ENCODE measurements at places on chromosomes 4 and X.

DNA sequence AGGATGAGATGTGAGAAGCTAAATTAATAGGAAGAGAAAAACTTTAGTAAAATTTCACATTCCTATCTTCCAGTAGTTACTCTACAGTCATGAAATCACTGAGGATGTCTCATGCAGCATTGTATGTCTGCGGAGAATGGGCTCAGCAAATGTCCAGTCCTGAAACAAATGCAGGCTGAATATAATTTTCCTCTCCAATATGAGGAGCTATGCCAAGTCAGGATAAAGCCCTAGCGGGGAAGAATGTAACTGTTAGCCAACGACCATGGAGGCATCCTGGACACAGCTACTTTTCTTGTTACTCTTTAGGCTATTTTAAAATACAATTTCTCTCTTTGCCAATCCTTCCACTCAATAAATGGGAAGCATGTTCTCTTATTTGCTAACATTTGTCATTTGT, 127.7 kb downstream of the PRKX start:
- DNase-seq, result no peak

- DNase-seq, result no peak
Observed at GRCh38 chr4:118337954-118338353, 14.8 kb downstream of the PRSS12 start.

DNA sequence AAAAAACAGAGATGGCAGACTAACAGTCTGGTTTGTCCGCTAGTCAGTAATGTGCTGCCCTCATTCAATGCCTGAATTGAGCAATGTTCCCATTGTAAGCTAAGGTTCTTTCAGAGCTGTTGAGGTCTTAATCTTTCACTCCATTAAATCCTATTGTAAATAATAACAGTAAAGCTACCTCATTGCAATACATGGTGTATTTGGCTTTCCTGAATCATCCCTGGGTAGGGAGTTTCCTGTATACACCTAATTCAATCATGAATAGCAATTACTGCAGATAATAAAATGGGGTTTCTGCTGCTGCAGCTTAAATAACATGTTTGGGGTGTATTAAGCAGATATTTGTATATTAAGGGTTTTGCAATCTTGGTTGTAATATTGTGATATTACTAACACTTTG, 1100.2 kb upstream of the INTU start:
- no peak for DNase-seq

DNA sequence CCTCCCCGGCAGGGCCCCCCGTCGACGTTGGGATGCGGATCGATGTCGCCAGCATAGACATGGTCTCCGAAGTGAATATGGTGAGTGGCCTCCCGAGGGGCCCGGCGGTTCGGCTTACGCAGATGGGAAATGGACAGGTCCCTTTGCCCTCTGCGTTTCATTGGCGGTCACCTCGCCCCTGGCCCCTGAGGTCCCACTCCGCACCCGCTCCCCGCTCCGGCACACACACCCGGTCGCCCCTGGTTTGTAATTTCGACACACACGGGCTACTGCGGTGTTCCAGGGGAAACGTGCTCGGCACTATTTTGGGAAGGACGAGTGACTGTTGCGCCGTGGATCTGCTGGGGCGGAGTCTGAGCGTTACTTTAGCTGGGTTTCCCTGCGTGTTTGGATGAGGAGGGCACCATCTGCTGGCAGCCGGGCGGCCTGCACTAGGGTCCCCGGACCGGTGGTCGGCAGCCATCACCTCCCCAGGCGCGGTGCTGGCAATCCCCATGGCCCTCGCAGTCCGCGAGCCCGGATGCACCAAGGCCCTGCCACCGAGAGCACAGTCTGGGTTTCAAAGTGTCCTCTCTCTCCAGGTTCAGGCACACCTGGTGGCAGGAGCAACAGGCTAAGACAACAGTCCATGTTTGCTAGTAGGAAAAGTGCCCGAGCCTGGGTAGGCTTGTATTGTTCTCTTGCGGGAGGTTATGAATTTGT, 1.2 kb downstream of the GABRB1 start:
- DNase-seq, result no peak

DNA sequence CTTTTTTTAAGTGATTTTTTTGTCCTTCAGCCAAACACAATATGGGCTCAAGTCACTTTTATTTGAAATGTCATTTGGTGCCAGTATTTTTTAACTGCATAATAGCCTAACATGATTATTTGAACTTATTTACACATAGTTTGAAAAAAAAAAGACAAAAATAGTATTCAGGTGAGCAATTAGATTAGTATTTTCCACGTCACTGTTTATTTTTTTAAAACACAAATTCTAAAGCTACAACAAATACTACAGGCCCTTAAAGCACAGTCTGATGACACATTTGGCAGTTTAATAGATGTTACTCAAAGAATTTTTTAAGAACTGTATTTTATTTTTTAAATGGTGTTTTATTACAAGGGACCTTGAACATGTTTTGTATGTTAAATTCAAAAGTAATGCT, 62.1 kb downstream of the EDNRA start:
- DNase-seq, result no peak

DNA sequence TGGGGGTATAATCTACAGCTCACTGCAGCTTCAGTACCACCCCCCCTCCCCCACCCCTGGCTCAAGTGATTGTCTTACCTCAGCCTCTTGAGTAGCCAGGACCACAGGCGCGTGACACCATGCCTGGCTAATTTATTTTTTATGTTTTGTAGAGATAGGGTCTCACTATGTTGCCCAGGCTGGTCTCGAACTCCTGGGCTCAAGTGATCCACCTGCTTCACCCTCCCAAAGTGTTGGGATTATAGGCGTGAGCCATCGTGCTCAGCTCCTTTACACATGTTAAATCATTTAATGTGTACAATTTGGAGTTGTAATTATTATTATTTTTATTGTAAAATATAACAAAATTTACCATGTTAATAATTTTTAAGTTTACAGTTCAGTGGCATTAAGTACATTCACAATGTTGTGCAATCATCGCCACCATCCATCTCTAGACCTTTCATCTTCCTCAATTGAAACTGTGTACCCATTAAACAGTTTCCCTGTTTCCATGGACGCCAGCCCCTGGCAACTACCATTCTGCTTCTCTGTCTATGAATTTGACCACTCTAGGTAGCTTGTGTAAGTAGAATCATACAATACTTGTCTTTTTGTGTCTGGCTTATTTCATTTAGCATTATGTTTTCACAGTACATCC, 6.1 kb downstream of the SLAIN2 start:
- no peak for DNase-seq

- DNase-seq, result no peak
Observed at GRCh38 chr4:39278476-39278875, 87.7 kb downstream of the RFC1 start.

DNA sequence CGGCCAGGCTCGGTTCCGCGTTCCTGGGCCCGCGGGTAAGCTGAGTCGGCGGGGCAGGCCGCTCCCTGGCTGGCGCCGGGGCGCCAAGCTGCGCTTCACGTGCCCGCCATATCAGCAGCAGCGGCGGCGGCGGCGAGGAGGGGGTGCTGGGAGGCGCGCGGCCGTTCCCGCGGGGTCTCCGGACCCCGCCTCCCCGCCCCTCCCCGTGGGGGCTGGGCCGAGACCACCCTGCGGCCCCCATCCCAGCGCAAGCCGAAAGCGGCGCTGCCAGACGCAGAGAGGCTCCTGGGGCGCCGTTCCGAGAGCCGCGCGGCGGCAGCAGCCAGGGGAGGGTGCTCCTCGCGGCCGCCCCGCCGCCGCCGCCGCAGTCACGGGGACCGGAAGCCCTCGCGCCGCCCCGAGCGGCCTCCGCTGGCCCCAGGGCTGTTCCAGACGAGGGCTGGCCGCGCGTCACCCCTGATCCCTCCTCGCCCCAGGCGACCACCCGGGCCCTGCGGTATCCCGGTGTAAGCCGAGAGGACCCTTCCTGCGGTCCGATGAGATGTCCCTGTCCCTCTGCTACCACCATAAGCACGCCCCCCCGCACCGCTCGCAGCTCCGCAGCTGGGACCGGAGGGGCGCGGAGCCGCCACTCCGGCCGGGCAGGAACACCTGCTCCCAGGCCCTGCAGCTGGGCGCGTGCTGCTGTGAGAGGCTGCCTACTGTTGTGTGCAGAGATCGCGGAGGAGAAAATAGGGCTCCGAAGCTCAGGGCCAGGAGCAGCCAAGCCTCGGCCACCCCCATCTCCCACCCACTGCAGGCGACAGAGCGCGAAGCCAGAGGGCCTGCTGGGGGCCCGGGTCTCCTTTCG, 7.5 kb upstream of the BCOR start:
- no peak for DNase-seq

DNA sequence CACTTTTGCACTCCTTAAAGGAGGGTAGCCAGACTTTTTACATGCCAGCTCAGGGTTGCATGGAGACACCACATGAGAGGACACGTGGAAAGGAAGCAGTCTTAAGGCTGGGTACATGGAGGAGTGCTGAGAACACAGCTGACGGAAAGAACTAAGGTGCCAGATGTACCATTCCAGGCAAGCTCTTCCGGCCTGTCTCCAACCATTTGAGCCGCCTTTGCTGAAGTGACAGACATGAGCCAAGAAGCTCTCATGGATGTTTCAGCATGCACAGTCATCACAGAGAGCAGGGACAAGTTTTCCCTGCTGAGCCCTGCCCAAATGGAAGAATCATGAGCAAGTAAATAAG, 83.4 kb upstream of the BMP2K start:
- DNase-seq, result no peak
